ENCODE measurements at places on chromosomes 11 and 22.

DNA sequence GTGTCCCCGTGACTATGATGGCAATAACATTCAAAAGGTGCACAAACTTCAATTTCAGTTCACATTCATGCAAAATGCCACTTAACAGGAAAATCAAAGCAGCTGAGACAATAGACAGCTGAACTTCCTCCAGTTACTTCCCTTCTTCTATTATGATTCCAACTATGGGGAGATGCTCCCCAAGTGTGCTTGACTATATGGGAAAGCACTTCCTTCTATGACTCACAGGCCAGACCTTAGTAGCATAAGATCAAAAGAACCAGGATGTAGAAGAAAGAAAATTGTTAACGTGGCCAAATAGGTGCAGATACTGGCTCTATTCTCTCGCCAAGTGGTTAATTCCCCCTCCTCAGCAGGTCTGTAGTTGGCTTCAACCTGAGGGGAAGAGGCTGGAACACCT is 7.8 kb upstream of the FAT3 start:
- DNase-seq = no peak

GRCh38 chr11:111348147-111348546 is 30.9 kb downstream of the POU2AF1 start:
- DNase-seq = no peak

DNA sequence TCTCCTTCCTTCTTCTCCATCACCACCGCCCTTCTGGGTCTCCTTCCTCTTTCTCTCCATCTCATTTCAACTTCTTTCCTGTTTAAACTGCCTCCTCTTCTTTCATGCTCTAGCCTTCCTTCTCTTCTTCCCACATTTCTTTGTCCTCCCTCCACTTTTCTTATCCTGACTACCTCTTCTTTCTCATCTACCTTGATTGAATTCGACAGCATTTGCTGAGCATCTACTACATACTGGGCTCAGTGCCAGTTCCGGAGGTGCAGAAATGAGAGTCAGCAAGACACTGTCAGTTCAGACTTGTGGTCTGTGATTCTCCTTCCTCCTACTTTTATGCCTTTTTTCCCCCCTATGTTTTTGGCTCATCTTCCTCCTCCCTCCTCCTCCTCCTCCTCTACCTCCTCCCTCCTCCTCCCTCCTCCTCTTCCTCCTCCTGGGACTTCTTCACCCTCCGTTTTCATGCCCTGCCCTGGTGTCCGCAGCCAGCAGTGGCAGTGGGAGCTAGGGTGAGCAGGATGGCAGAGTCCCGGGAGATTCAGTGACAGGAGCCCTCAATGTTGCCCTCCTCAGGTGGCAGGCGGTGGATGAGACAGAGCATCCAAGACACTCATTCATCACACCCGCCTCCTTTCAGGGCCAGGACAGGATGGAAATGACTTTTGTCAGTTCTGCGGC is 146.0 kb upstream of the SEZ6L start:
- no peak for DNase-seq

DNA sequence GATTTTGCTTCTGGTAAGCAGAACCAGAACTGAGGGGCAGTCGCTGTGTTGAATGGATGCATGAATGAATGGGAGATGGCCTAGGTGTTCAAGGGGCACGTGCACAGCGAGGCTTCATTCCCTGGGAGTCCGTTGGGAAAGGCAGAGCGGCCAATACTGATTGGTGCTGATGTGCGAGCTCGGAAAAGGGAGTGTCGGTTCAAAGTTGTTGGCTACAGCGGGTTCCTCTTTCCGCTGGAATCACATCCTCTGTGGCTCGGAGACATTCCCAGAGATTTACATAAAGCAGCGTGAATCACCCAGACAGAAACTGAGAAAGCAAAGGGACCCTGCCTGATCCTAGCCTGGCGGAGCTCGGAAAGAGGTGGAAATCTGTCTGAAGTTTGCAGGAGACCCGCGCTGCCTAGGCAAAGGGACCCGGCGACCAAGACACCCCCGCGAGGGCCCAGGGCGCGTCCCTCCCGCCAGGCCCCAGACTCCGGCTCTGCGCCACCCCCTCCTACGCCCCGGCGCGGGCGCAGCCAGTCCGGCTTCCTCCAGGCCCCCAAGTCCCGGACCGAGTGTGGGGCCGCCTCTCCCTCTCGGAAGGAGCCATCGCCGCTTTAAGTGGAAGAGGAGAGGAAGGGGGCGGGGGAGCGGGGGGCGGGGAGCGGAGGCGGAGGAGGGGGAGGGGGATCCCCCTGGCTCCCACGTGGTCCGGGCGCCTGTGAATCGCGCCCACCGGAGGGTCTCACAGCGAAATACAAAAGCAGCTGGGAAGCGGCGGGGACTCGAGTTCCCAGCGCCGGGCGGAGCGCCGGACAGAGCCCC is at the start of gene FJX1:
FJX1 (plus strand) TSS at position 774 of the 810 bp plus-strand sequence. CDS start 177 bp downstream, outside the sequence.
- no peak for DNase-seq

GRCh38 chr11:122678406-122678805 is 22.9 kb downstream of the UBASH3B start:
- DNase-seq = no peak

DNA sequence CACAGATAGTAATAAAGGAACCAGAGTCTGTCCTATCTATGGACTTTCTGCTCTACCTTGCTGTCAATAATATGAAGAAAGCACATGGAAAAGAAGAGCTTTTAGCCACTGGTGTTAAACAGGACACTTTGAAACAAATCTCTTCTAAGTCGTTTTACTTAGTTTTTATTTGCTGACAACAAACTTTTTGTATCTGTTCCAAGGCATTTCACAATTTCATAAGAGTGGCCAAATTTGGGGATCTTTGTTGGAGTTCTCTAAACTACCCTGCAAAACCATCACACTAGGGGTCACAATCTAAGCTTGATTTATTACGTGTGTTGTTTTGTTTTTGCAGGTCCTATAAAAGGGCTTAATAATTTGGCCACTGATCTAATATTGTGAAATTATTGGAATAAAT is 54.4 kb downstream of the BBOX1 start:
- DNase-seq = no peak

DNA sequence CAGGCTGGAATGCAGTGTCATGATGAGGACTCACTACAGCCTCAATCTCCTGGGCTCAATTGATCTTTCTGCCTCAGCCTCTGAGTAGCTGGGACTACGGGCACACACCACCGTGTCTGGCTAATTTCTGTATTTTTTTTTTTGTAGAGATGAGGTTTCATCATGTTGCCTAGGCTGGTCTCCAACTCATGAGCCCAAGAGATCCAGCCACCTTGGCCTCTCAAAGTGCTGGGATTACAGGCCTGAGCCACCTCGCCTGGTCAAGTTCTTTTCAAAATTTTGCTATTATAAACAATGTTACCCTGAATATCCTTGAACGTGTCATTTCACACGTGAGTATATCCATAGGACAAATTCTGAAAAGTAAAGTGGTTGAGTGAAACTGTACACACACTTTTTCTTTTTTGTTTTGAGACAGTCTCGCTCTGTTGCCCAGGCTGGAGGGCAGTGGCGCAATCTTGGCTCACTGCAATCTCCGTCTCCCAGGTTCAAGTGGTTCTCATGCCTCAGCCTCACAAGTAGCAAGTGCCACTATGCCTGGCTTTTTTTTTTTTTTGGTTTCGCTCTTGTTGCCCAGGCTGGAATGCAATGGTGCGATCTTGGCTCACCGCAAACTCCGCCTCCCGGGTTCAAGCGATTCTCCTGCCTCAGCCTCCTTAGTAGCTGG is 21.6 kb upstream of the EP300 start:
- DNase-seq = no peak

- DNase-seq = no peak
Measured at GRCh38 chr11:43418197-43418596, 59.5 kb downstream of the TTC17 start.

- DNase-seq = no peak
Measured at GRCh38 chr11:17352950-17353820, 1.6 kb downstream of the NCR3LG1 start.

DNA sequence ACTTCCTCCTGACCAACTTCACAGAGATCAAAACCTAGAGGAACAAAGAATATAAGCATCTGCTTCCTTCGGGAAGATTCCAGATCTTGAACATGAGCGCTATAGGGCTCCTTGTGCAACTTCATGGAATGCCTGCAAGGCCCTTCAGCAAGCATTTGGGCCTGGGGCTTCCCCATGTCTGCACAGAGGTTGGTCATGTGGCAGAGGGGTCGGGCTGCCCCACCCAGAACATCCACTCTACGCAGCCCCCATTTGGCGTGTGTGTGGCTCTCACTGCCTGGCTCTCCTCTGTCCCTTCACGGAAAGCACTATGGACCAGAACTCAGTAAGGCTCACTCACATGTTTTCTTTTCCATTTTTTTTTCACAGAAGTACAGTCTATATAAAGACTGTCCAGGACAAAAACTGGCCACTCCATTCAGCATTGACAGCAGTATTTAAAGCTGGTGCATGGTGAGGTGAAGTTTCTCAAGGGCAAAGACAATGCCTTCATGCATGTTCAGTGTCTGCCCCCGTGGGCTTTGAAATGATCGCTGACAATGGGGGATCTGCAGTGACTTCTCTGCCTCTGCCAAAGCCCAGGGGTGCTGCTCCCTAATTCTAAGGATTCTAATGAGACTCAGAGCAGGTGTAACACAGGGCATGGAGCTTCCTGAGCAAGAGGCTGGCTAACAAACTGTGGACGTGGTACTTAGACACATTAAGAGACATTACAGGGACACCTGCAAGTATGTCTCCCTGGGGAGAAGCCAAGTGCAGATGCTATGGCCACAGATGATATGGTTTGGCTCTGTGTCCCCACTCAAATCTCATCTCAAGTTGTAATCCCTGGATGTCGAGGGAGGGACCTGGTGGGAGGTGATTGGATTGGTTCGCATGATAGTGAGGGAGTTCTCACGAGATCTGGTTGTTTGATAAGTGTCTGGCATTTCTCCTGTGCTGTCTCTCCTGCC is 66.5 kb upstream of the PITPNB start:
- DNase-seq = no peak

GRCh38 chr22:42227435-42227834 is 43.0 kb downstream of the TCF20 start:
- no peak for DNase-seq

GRCh38 chr11:65573391-65574079 is 1.2 kb downstream of the FAM89B start:
- DNase-seq = no peak

GRCh38 chr11:88414385-88414861 is 76.9 kb upstream of the CTSC start:
- DNase-seq = no peak

GRCh38 chr11:33179348-33179803 is 18.1 kb upstream of the CSTF3 start:
- DNase-seq = no peak

DNA sequence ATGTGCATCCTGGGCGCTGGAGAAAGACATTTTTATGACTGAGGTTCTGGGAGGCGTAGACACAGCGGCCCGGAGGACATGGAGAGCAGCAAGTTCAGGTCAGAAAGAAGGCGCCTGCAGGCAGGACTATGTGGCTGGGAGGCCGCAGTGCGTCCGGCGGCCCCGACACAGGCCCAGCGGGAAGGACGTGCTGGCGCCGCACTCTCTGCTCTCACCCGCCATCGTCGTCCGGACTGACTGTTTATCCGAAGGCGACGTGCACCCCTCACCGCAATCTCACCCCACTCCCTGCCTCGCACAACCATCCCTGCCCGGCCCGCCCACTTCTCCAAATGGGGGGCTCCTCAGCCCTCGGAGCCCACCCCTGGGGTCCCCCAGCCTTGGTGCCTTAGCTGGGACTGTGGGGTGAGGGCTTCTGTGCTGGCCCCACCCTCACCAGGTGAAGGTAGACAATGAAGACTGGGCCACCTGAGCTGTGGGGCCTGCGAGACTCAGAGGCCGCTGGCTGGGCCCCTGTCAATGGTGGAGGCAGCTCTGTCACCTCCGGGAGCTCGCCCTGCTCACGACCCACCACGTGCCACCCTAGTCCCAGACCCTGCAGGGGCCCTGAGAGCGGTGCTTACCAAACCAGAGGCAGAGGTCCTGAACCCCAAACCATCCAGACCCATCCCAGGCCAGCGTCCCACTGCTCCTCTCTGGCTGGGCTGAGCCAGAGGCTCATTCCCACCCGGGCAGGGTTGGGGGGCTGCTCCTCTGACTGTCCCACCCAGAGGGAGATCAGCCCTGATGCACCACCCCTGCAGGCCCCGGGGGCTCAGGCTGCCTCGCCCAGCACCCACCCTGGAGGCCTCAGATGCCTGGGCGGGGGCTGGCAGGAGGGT is 16.2 kb upstream of the MUC5B start:
- DNase-seq = no peak

GRCh38 chr22:17237038-17237668 is 17.9 kb upstream of the ADA2 start:
- no peak for DNase-seq

DNA sequence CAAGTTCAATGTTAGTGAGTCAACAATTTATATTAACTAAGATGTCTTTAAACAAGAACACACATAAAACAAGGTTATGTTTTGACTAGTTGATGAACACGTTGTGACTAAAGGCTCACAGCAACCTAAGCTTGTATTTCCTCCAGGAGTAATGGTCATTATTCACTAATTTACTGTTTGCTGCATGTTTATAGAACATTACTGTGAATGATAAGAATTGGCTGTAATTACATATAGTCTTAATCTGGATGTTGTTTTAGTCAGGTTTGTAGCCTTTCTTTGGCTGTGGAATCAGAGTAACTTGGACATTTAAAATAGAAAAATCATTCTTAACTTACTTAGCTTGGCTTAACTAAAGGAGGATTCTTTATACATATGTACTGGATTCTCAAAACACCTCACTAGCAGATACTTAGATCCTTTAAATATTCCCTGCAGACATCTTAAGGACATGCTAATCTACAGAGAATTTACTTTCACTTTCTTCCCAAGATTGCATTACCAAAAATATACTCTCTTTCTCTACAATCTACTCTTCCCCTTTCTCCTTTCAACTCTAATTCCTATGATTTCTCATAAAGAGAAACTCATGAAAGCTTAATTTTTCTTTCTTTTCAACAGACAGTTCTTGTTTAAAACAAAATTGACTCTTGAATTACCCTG is 319.7 kb upstream of the CTSC start:
- DNase-seq = no peak

DNA sequence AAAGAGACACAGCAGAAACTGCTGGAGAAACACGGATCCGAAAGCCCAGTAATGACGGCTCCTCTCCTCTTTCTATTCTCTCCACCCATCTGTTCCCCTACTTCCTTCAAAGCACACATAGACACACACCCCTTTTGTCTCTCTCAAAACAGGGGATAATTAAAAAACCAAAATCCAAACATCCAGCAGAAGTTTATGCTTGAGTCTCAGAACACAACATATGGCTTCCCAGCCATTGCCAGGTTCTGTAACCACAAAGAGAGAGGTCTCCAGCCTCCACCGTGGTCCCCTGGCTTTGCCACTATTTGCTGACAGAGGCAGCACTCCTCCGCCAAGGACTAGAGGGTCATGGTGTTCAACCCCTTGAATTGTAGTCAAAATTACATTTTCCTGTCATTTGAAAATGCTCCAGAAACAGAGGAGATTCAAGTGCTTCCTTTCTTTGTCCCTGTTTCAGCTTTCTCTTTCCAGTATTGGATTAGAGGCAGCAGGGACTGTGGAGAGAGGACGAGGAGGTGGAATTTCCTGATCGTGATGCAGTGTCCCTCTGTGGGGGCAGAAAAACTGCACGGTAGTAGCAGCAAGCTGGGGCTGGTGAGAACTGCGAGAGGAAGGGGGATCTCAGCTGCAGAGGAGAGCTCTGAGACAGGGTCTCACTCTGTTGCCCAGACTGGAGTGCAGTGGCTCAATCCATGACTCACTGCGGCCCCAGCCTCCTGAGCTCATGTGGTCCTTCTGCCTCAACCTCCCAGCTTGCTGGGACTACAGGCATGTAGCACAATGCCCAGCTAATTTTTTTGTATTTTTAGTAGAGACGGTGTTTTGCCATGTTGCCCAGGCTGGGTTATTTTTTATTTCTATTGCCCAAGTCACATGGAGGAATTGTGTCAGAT is 60.3 kb downstream of the UBASH3B start:
- DNase-seq = no peak
